Occipital lobe (tissue), 3 donors: ENCODE measurements at places on chromosomes 11 and 22. TPM values are rescaled to one million over a fixed set of nuclear protein-coding genes. Genes with fewer than 3 reads are reported as not detected.

HTR3A gene
- 0.31 TPM for total RNA-seq

DNA sequence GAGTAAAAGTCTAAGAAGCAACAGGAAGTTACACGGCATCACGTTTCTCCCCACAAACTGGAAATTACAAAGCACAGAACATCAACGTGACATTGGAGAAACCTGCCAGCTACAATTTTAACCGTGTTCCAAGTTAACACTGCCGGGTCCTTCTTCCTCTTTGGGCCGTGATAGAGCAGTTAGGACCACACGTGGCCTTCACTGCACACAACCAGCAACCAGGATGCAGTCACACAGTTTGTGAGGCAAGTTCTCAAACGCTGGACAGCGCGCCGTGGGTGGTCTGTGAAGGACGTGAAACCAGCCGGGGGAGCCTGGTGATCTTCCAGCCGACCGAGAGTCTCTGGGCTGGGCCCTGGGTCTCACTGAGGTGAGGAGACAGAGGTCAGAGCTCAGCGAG lies 14.6 kb downstream of the C11orf21 start:
- no peak for DNase-seq

GRCh38 chr11:102950622-102951081 lies 4.9 kb downstream of the MMP13 start:
- no peak for DNase-seq

- DNase-seq, result no peak
These were observed 62.0 kb upstream of the UCP3 start for GRCh38 chr11:74070723-74071492.

GRCh38 chr22:22076932-22077703 lies 94.5 kb upstream of the TOP3B start:
- DNase-seq, result no peak

DNA sequence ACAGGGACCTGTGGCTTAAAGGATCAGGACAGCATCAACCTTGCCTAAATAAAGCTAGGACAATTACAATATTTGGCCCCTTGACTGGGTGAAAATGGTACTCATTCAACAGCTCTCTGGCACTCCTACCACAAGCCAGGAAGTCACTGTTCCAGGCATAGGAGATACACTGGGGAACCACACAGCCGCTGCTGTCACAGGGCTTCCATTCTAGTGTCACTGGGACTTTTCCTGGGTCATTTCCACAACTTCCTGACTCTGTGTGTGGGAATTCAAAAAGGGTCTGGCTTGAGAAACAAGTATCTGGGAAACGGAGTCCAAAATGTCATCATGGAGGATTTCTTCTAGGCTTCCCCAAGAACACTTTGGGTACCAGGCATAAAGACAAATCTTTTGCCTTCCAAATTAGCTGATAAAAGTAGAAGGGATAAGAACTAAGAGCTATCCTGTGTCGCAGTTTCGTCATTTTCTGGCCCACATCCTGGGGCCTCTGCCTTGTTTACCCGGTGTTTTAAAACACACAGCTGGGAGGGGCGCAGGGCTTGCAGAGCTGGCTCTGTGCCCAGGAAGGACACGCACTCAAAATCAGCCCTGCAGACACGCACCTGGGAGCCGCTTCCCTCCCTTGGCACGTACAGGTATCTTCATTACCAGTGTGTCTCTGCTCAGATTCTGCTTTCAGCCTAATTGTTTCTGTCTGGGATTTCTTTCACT lies 38.0 kb downstream of the TMEM45B start:
- DNase-seq, result no peak
